ENCODE measurements at places on chromosomes 12 and 14.

DNA sequence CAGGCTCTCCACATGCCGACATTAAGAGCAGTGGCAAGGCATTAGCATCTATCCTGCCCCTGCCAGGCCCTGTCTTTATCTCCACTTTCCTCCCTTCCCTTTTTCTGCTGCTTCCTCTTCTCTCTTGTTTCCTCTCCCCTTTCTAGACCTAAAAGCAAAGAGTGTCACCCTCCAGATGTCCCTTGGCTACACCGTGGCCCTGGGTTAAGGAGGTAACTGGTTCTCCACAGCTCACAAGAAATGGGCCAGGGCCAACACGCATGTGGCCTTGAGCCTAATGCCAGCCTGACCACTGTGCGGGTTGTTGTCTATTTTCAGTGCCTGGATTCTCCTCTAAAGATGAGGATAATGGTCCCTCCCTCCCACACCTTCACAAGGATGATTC, 41.7 kb upstream of the DDX11 start:
- DNase-seq = no peak

- DNase-seq = no peak
Measured at GRCh38 chr12:126084480-126084879, 1019.2 kb downstream of the AACS start.

GRCh38 chr14:50659327-50659974, 8.7 kb downstream of the SAV1 start:
- no peak for DNase-seq

DNA sequence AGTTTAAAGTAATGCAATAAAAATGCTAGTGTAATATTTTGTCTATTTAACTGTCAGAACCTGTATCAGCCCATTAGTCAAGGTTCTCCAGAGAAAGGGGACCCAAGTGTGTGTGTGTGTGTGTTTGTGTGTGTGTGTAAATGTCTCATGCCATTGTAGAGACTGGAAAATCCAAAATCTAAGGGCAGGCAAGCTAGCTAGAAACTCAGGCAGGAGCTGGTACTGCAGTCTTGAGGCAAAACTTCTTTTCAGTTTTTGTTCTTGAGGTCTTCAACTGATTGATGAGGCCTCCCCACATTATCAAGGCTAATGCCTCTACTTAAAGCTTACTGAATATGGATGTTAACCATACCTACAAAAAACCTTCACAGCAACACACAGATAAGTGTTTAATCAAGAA, 126.7 kb downstream of the PRKD1 start:
- DNase-seq = no peak

DNA sequence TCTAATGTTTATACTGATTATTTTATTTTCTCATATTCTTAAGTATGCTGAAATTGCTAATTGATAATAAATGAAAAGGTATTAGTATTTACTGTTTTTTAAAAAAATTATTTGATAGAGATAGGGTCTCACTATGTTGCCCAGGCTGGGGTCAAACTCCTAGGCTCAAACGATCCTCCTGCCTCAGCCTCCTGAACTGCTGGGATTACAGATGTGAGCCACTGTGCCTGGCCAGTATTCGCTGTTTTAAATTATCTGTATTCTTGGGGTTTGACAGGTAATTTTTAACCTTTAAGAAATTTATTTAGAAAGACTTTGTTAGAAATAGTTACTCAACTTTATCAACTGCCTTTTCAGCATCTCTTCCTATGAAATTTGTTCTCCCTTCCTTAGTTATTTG, 32.2 kb downstream of the RAN start:
- DNase-seq = no peak

DNA sequence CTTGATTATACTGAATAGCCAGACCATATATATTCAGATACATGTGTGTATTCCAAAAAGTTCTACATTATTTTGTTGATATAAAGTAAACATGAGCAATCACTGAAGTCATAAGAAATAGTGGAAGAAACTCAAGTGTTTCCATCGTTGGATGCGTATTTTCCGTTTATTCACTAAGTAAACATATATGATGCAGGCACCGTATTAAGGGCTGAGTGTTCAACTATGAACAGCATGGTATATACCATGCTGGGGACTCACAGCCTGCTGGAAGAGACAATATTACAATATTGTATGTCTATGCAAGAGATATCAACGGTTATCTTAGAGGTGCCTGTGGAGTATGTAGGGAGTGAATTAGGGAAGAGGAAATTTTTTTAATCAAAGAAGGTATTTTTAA, 1.2 kb downstream of the PYROXD1 start:
- DNase-seq = no peak

DNA sequence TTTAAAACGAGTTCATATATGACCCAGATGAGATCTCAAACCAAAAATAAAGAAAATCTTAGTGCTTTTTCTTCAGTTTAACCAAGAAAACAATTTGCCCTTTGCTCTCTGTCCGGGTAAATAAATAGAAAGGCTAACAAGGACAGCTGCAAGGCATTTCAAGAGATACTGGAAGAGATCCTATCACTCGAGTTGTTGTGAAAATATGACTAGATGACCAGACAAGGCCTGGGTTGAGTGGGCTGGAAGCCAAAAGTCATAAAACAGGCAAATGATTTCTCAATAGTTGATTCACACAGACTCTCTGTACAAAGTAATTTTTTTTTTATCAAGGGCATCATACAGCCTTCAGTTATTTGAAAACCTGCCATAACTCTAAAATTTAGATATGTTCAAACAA, 55.9 kb upstream of the AVPR1A start:
- DNase-seq = no peak

DNA sequence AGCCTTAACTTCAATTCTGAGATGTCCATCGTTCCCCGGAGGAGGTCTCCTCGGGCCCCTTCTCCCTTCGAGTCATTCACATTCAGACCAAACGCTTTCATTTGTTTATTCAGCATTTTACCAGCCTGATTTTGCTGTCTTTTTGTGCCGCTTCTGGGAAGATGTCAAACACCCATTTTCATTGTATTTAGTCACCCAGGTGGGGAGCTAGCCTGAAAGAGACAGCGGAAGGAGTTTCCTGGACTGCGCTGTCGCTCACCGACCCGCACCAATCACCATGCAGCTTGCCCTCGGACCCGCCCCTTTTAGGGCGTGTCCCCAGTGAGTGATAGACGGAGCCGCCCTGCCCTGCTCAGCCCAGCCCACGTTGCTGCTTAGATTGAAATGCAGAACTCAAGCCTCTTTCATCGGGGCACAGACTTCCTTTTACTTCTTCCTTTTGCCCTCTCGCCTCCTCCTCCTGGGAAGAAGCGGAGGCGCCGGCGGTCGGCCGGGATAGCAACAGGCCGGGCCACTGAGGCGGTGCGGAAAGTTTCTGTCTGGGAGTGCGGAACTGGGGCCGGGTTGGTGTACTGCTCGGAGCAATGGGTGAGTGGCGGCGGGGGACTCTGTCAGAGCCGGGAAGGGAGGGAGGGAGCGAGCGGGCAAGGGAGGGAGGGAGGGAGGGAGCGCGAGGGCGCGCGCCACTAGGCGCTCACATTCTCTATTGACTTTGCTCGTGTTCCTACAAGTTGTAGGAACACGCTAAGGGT, at the start of gene PAX9:
Gene PAX9 (plus strand): TSS at position 355 of the 752 bp plus-strand sequence. CDS start 230 bp downstream, at position 585.
- no peak for DNase-seq

GRCh38 chr14:68630081-68630571, 162.7 kb downstream of the ZFP36L1 start:
- no peak for DNase-seq

DNA sequence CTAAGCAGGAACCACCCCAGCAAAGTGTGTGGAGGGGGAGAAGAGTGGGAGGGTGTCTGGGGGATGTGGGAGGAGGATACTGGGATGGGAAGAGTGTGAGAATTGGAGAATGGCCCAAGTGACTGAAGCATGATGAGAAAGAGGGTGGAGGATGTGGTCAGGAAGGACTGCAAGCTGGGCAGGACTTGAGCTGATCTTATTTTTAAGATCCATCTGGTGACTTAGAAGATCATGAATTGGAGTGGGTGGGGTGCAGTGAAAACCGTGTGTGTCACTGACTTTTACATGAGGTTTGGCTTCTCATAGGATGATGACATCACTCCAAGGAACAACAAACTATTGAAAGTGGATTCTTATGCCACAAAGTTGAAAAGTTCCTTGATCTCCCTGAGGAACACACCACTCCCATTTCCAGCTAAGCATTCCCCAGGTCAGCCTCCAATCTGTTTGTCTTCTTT, 287.5 kb downstream of the GALC start:
- no peak for DNase-seq

DNA sequence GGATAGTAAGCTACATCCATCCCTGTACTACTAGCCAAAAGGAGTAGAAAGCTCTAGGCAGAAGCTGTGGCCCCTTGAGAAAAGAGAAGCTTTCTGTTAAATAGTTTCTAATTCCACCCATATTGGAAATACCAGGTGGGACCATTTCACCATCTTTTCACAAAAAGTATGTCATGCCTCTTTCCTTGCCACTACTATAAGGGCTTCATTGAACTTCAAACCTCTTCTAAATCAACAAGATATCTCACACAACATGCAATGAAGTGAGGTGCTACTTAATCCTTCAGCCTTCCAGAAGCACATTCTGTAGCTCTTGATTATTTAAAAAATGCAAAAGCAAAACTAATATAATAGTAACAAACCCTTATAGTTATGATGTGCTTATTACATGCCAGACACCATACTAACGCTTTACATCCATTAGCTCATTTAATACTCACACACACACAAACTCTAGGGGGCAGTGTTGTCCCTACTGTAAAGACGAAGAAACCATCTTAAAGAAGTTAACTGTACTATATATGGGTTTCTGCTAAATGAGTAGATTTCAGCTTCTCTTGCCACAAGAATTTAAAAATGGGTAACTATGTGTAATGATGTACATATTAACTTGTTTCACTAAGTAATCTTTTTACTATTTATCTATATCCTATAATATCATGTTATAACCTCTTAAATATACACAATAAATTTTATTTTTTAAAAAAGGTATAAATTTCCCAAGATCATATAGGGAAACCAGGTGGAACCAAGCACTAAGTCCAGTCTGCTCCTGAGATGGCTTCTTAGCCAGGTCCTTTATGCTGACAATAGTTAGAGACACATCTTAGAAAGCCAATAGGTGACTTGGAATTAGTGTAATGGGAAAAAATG, 124.4 kb downstream of the RPS29 start:
- DNase-seq = peak; percentile 5

GRCh38 chr12:93994721-93995120, 153.7 kb upstream of the PLXNC1 start:
- DNase-seq = no peak

- DNase-seq = no peak
Measured at GRCh38 chr14:69891422-69891821, 12.2 kb downstream of the SMOC1 start.

- no peak for DNase-seq
Measured at GRCh38 chr12:46950094-46950493, 124.3 kb upstream of the SLC38A4 start.

DNA sequence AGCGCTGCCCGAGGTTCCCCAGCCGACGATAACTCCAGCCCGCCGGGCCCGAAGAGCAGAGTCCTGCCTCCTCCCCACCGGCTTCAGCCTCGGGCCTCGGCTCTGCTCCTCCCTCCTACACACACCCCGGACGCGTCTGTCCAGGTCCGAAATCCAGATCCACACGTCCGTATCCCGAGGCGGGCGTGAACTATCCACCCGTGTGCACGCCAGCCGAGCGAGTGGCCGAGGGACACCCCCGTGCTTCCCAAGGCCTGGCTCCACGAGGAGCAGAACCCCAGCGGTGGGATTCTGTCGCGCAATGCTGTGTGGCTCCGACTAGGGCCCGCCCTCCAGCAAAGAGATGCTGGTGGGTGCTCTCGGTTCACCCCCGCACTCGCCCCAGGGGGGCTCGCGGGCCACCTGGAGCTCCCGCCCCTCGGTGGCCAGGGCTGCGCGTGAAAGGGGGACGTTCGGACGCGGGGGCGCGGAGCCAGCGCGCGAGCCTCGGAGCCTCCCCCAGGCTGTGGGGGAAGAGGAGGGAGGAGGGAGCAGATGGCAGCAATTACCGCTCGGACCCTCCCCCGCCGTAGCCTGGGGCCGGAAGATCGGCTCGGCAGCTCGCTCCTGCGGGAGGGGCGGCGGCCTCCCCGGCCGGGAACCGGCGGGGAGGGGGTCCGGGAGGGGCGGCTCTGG, 18.9 kb upstream of the ANKRD33 start:
- DNase-seq = no peak

- no peak for DNase-seq
Measured at GRCh38 chr14:68692916-68693771, 99.7 kb downstream of the ZFP36L1 start.

Measured in stimulated activated CD4-positive, alpha-beta T cell treated with anti-CD3 and anti-CD28 coated beads, TNF-alpha, amount 100 ng/mL, for 1 hour (primary cell).